ENCODE measurements at places on chromosomes 13 and 19.
A peak's percentile ranks its signal among the peaks of the same experiment; 100 is the strongest.

GRCh38 chr19:30530751-30531150 is 158.6 kb downstream of the ZNF536 start:
- DNase-seq = no peak

- no peak for DNase-seq
Measured at GRCh38 chr13:77544355-77544754, 8.8 kb downstream of the SCEL start.

GRCh38 chr19:2519482-2519881 is 43.6 kb downstream of the GADD45B start:
- no peak for DNase-seq

DNA sequence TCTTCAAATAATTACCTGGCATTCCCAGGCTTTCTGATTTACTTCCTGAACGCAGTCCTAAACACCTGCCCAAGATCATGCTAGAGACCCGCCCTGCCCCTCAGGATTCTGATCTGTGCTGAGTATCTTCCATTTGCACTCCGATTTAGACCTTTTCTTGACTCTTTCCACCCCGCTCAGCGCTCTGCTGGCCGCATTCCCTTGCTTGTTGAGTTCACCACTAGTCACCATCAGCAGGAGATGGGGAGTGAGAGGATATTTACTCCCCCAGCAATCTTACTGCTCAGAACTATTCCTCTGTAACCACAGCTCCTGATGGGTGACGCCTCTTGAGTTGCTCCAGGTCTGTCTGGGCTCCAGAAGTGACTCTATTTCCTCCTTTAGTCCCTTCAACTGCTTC is 419.4 kb upstream of the MIR17HG start:
- DNase-seq = no peak

- DNase-seq = no peak
Measured at GRCh38 chr13:84430015-84430414, 547.7 kb upstream of the SLITRK1 start.

DNA sequence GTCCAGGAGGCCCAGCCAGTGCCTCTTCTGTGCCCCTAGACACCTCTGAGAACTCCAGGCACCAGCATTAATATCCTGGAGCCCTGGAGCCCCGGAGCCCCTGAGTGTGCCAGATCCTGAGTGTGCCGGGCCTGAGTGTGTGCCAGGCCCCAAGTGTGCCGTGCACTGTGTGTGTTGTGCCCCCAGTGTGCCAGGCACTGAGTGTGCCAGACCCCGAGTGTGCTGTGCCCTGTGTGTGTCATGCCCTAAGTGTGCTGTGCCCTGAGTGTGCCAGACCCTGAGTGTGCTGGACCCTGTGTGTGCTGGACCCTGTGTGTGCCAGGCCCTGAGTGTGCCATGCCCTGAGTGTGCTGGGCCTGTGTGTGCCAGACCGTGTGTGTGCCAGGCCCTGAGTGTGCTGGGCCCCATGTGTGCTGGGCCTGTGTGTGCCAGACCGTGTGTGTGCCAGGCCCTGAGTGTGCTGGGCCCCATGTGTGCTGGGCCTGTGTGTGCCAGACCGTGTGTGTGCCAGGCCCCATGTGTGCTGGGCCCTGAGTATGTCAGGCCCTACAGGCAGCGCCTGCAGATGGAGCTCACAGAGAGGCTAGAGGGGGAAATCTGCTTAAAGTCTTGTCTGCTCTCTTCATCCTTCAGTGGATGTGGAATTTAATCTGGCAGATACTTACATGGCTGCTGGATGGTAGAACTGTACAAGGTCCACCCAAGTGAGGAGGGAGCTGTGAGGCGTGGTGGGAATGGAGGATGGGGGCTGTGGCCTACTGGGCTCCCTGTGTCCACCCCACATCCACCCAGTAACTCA is 53.9 kb downstream of the C13orf46 start:
- no peak for DNase-seq

- DNase-seq = no peak
Measured at GRCh38 chr19:16039081-16039480, 37.2 kb upstream of the TPM4 start.

GRCh38 chr13:83229574-83230305 is 652.5 kb downstream of the SLITRK1 start:
- no peak for DNase-seq

- no peak for DNase-seq
Measured at GRCh38 chr19:12995596-12996405, 526 bp downstream of the NFIX start.

DNA sequence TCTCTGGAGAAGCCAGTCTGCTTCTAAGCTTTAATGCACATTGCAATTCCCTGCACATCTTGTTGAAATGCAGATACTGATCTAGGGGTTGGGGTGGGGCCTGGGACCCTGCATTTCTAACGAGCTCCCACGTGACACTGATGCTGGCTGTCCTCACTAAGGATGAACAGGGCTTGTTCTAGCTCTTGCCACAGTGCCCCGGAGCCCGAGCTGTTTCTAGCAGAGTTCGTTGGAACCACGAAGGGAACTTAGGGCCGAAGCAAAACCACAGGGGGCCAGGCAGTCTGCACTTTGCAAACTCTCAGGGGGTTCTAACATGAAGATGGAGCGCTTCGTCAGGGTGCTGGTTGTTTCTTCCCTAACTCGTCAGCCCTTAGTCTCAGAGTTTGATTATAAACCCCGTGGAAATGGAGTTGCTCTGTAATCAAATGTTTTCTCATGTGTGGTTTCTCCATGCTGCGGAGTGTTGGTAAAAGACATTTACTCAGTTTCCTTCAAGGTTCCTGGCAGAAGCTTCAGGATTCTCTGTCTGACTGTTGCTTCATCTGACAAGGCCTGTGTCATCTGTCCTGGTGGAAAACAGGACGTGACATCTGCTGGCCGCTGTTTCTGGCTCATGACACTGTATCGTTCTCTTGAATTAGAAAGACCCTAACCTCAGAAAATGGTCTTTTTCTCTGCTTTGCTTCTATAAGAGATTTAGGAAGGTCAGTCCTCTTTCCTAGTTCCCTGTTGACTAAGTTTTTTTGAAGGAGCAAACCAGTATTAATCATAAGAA is 221.5 kb downstream of the TEX29 start:
- DNase-seq = no peak

GRCh38 chr13:44763615-44764301 is 187.6 kb upstream of the TSC22D1 start:
- no peak for DNase-seq

GRCh38 chr19:39949026-39949747 is 14.8 kb upstream of the FCGBP start:
- DNase-seq = no peak

DNA sequence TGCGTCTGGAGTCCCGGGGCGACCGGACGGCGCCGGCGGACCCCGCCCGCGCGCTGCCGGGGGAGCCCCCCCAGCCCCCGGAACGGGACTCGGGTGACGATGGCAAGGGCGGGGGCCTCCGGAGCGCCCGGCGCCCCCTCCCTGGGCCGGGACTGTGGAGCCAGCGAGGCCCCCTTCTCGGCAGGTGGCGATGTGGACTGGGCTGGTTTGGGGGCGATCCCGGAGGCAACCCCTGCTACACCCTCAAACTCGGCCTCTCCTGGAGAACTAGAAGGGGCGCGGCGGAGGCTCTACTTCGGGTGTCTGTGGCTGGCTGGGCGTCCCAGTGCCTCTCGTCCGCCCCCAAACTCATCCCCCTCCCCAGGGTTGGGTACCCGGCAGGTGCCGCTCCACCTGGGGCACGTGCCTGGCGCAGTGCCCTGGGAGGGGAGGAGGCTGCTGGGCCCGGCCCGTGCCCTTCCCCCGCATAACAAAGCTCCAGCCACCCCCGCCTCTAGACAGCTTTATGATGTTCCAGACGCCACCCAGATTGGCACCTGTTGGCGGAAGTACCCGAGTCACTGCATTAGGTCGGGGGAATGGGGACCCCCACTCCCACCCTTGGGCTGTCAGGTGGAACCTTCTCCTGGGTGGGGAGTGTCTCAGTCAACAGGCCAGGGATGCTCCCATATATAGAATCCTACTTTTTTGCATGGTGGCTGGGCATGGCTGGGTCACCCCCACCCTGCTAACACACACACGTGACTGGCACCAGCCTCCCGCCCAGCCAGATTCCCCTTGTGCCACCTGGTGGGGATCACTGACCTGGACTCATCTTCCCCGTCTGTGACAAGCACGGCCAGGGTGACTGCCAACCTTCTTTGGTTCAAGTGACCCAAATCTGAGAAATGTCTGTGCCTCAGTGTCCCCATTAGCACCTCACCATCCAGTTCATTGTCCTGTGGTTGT is 722 bp downstream of the PKN1 start:
- no peak for DNase-seq

DNA sequence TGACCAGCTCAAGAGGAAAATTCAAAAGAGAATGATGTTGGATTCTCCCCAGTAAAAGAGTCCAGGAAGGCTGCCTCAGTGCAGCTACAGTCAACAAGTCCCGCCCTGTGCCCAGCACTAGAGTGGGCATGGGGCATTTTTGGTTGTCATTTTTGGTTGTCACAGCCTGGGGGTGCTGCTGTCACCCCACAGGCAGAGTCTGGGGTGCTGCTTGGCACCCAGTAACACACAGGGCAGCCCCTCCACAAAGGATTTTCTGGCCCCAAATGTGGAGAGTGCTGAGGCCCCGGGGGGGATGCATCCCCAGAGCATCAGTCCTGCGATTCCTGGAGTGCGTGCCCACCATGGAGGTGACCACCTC is 28.2 kb upstream of the TMEM255B start:
- no peak for DNase-seq

DNA sequence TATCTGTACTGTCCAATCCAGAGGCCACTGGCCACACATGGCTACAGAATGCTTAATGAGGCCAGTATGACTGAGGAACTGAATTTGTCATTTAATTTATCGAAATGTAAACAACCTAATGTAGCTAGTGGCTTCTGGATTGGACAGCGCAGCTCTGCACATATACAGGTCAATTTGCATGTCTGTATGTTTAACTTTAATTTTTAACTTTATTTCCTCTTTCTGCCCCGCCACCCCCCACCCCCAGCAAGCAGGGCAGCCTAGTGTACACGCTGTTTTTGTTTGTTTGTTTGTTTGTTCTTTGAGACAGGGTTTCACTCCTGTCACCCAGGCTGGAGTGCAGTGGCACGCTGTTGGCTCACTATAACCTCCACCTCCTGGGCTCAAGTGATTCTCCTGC is 15.5 kb downstream of the ZSWIM9 start:
- DNase-seq = no peak

GRCh38 chr13:23790577-23791170 is 98.5 kb downstream of the MIPEP start:
- no peak for DNase-seq

DNA sequence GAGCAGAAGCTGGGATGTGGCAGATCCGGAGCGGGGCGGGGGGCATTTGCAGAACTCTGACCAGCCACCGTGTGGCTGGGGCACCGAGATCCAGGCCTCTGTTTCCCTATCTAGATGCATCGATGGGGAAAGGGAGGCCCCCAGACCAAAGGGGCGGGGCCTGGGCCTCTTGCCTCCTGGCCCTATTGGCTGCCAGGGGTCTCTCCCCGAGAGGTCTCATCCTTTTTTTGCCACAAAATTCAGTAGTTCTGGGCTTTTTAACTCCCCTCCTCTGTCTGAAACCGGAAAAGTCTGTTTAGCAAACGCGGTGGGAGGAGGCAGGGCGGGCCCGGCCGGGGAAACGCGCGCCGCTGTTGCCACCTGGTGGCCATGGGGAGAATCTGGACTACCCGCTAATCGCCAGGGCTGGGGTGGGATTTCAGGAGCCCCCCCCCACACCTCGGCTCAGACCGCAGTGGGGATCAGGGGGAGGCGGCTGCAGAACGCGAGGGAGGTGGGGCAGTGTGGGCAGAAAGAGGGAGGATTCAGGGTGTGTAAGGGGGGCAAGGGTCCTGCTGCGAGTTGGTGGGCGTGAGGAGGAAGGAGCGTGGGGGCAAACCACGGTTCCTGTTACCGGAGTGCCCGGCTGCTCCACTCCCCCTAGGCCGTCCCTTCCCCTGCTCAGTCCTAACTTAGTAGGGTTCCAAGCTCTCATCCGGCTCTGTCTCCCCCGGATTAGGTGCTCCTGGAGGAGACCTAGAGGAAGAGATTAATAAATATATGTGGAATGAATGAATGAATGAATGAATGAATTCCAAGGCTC is 28.3 kb downstream of the IL12RB1 start:
- peak; percentile 53 for DNase-seq

DNA sequence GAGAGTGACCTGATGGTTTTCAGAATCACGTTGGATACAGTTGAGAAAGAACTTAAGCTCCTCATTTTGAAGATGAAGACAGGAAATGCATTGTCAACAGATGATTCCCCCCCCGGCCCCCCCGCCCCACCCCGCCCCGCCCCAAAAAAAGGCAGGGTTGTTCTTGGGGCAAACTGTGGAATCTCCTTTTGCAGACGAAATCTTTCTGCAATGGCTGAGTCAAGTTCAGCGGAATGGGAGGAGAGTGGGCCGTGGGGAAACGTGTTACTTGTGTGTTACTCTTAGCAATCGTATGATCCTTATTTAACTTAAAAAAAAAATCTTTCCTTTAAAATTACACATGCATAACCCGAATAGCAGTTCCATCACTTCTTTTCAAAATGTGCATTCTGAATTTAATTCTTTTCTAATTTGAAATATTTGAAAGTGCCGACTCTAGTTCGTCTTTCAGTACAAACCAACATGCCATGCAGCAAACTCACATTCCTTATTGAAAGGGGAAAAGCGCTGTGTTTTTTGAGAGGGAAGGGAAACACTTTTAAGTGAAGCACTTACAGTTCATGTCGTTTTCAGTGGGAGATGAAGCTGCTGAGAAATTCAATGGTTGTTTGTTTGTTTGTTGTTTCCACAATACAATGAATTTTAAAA is 348.5 kb upstream of the ARGLU1 start:
- no peak for DNase-seq

DNA sequence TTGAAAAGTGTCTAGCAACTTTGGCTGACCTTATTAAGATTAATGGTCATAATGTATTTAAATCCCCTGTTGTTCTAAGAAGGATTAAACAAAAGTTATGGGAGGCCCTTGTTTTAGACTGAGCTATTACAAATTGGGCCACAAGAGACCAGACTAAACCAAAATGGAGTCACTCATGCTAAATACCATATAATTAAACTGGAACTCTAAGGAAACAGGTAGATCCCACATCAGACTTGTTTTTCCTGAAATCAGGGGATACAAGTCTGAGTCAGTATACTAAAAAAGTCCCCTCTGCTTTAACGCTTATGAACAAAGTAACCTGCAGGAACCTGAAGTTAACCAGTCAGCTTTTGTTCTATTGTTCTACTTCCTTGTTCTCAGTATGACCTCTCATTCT is 305.9 kb upstream of the SGCG start:
- no peak for DNase-seq

GRCh38 chr13:99507986-99508385 is 6.7 kb downstream of the TM9SF2 start:
- DNase-seq = no peak

DNA sequence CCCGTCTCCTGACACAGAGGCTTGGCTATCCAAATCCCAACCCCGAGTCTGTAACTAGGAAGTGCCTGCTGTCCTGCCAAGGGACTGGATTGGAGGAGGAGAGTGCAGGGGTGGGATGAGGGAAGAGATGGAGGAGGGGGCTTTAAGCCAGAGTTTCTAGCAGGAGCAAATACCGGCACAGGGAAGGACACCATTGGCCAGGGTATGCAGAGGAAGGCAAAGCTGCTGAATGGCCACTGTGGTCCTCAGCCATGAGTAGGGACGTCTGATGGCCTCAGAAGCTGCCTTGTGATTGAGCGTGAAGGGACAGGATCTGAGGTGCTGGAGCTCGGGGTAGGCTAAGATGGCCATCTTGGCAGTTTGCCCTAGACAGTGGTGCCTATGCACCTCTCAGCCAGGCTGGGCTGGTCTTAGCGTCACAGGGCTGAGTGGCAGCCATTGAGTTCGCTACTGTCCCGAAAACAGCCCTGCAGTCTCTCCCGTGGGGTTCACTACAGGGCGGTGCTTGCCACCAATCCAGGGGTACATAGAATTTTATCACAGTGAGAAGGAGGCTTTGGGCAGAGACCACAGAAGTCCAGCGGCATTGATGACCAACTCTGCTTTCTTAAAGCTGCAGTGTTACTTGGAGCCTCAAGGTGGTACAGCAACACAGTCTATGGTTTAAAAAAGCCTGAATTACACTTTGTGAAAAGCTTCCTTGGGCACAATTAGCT is 61.8 kb downstream of the AKAP11 start:
- no peak for DNase-seq

Data from activated CD8-positive, alpha-beta memory T cell treated with anti-CD3 and anti-CD28 coated beads for 48 hours (primary cell).